ENCODE measurements at places on chromosomes 12 and 14. TPM values are rescaled to one million over a fixed set of nuclear protein-coding genes. Genes with fewer than 3 reads are reported as not detected.
A peak's percentile ranks its signal among the peaks of the same experiment; 100 is the strongest.

- H3K4me1 ChIP-seq, result peaks cover 27% of the 10 kb centered on the region
- peaks cover 8% of the 10 kb centered on the region for H3K36me3 ChIP-seq
- no peak overlapping the region for H3K4me3 ChIP-seq
- H3K27me3 ChIP-seq, result no peaks in the 10 kb centered on the region
Measured at GRCh38 chr12:108547686-108548085, 13.3 kb downstream of the SART3 start.

DNA sequence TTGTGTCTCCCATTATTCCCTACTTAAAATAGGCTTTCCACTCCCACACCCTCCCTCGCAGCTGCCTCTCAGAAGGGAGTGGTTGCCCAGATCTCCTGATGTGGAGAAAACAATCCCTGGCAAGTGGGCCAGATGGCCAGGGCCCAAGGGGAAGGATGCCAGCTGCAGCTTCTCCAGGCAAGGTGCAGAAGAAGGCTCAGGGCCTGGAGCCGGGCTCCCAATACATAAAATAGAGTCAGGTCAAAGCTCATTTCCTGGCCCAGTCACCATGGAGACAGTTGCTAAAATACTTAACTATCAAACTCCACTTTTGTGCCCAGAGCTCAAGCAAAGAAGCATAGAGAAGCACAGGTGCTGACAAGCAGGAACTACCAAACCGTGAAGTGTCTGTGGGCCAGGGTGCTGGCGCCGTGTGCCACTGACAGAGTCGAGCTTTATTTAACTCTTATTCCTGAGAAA, 45.7 kb upstream of the ITPR2 start:
- no peaks in the 10 kb centered on the region for H3K4me1 ChIP-seq
- H3K4me3 ChIP-seq, result no peak overlapping the region
- H3K27ac ChIP-seq, result no peak overlapping the region
- DNase-seq, result no peak
- H3K36me3 ChIP-seq, result peaks cover 2% of the 10 kb centered on the region

DNA sequence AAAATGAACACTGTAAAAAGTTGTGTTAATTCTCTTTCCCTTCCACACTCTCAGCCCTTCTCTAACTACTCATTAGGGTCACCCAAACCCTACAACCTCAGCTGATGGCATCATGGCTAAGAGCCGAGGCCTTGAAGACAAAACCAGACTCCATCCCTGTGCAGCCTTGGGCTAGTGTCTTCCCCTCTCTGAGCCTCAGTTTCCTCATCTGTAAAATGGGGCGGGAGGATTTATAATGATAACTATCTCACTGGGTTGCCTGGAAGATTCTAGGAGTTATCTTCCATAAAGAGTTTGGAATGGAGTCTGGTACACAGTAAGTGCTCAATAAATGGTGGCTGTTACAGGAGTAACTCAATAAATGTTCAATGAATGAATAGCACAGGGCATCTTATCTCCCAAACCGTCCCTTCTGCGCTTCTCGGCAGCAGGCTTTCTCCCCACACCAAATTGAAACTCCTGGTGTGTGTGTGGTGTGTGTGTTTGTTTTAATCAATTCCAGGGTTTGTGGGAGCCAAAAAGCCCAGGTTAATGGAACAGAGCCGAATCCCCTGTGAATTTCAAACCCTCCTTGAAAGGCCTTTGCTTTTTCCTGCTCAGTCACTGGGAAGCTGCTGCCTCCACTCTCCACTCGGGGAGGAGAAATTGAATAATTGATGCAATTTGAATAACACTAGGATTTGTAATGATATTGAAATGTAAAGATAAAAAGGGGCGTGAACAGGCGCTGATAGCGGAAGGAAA, 61.2 kb upstream of the FAM222A start:
- no peaks in the 10 kb centered on the region for H3K36me3 ChIP-seq
- no peak overlapping the region for H3K27ac ChIP-seq
- no peaks in the 10 kb centered on the region for H3K4me1 ChIP-seq
- peaks cover 34% of the 10 kb centered on the region for H3K27me3 ChIP-seq
- H3K4me3 ChIP-seq, result no peak overlapping the region
- no peak for DNase-seq

GRCh38 chr14:101808020-101808641, 46.6 kb downstream of the PPP2R5C start:
- no peak for DNase-seq
- H3K4me1 ChIP-seq, result peaks cover 37% of the 10 kb centered on the region
- H3K36me3 ChIP-seq, result peaks cover 15% of the 10 kb centered on the region
- H3K27me3 ChIP-seq, result no peaks in the 10 kb centered on the region
- H3K27ac ChIP-seq, result no peak overlapping the region

DNA sequence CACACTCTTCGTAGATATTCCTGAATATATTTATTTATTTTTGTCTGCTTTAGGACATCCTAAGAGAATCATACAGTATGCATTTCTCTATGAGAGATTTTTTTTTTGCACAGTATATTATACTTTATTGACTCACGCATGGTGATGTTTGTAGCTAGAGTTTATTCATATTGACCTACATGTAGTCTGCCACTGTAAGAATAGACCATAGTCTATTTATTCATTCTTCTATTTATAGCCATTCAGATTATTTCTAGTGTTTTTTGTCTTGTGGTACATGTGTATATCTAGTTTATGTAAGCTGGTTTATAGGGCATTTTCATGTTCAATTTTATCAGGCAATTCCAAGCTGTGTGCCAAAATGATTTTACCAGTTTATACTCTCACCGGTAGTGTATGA, 45.2 kb downstream of the PCNX1 start:
- H3K36me3 ChIP-seq, result peaks cover 5% of the 10 kb centered on the region
- H3K4me1 ChIP-seq, result peaks cover 42% of the 10 kb centered on the region
- DNase-seq, result no peak
- no peaks in the 10 kb centered on the region for H3K27me3 ChIP-seq
- no peak overlapping the region for H3K4me3 ChIP-seq

GRCh38 chr12:11929714-11930113, 141.0 kb upstream of the BCL2L14 start:
- no peak for DNase-seq
- no peak overlapping the region for H3K4me3 ChIP-seq
- H3K4me1 ChIP-seq, result no peaks in the 10 kb centered on the region
- H3K27me3 ChIP-seq, result no peaks in the 10 kb centered on the region

DNA sequence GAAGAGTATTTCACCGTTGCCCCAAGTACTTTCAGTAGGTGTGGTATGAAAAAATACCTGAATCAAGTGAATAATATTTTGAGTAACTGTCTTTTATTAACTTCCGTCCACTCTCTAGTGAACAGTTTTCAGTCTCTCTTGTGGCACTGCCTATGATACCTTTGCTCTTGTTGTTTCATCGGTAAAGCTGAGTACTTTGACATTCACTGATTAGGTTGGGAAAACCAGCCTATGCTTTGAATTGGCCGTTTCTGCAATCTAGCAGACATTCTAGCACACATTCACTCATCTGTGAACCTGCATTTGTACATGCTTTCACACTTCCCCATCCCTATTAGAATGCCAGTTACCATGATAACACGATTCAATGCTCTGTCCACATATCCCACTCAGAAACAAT, 217.3 kb downstream of the FBXL14 start:
- H3K27ac ChIP-seq, result no peak overlapping the region
- H3K4me1 ChIP-seq, result no peaks in the 10 kb centered on the region

GRCh38 chr12:68234140-68234539, 8.5 kb upstream of the IL26 start:
- no peak for DNase-seq
- H3K36me3 ChIP-seq, result peaks cover 3% of the 10 kb centered on the region
- H3K4me3 ChIP-seq, result no peak overlapping the region
- peaks cover 45% of the 10 kb centered on the region for H3K4me1 ChIP-seq
- H3K27me3 ChIP-seq, result peaks cover 12% of the 10 kb centered on the region
- H3K27ac ChIP-seq, result no peak overlapping the region

DNA sequence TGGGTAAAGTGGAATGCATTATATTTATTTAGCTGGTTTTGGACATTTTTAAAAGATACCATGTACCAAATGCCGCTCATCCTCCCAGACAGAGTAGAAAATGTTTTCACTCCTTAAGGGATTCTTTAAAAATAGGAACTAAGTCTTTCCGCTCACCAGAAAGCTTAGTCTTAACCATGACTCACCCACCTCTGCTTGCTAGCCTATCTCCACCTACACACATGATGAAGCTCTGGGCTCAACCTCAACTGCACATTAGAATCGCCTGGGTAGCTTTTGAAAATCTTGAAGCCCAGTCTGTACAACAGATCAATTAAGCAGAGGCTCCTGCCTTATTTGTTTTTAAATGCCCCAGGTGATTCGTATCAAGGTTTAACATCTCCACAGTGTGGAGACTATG, 260.5 kb downstream of the NEDD1 start:
- no peak overlapping the region for H3K27ac ChIP-seq
- H3K27me3 ChIP-seq, result no peaks in the 10 kb centered on the region
- no peak for DNase-seq

- H3K27ac ChIP-seq, result no peak overlapping the region
- peaks cover 72% of the 10 kb centered on the region for H3K4me1 ChIP-seq
- H3K4me3 ChIP-seq, result no peak overlapping the region
Measured at GRCh38 chr12:54277823-54278276, 2.1 kb downstream of the CBX5 start.

GRCh38 chr12:79156846-79157463, 292.4 kb downstream of the SYT1 start:
- no peak overlapping the region for H3K4me3 ChIP-seq
- no peak overlapping the region for H3K27ac ChIP-seq
- DNase-seq, result no peak

DNA sequence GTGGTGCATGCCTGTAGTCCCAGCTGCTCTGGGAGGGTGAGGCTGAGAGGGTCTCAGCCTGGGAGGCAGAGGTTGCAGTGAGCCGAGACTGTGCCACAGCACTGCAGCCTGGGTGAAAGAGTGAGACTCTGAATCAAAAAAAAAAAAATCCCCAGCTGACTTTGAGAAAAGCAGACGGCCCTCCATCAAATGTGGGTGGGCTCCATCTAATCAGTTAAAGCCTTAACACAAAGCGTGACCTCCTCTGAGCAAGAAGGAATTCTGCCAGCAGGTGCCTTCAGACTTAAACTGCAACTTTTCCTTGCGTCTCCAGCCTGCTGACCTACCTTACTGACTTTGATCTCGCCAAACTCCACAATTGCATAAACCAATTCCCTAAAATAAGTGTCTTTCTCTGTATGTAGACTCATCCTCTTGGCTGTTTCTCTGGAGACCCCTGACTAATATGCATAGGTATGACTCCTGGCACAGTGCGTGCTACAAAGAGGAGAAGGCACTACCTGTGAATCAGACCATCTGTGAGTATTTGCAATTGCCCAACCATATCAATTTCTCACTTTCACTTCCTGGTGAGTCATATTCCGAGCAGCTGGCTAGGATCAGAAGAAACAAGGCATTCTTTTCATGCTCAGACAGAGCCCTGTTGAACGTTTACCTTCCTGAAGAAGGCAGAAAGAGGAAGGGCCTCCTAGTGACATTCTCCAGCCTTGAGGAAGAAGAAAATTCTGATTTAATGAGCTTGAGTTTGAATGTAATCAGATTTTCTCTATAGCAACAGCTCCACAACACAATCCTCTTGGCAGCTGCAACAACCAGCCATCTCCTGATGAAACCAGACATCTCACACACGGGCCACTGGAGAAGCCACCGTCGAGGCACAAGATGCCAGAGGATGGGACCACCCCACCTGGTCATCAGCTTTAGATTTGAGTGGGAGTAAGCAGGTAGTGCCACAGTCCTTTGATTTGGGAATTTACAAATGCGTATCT, 54.3 kb downstream of the CLMN start:
- peak overlapping the region; percentile 66 for H3K27ac ChIP-seq
- H3K4me1 ChIP-seq, result peaks cover 45% of the 10 kb centered on the region
- H3K27me3 ChIP-seq, result no peaks in the 10 kb centered on the region
- no peaks in the 10 kb centered on the region for H3K36me3 ChIP-seq

DNA sequence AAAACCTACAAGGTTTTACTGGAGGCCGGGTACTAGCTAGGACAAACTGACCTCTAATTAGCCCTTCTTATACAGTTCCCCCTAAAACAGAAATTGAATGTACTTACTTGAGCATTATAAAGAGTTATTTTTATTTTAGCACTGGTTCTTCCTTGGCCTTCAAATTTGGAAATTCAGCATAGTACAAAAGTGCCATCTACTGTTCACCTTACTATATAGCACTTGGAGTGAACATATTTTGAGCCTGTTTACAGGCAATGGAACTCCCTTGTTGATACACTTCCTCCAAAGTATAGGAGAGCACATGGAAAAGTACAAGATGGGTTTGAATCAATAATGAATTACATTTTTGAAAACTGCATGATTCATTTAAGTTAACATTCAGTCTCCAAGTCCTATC, 3.9 kb upstream of the POC1B start:
- H3K27ac ChIP-seq, result peak overlapping the region; percentile 89
- no peaks in the 10 kb centered on the region for H3K27me3 ChIP-seq
- no peak overlapping the region for H3K4me3 ChIP-seq

- peaks cover 67% of the 10 kb centered on the region for H3K4me1 ChIP-seq
- H3K27me3 ChIP-seq, result no peaks in the 10 kb centered on the region
- DNase-seq, result no peak
- H3K4me3 ChIP-seq, result no peak overlapping the region
- peak overlapping the region; percentile 50 for H3K27ac ChIP-seq
- H3K36me3 ChIP-seq, result peaks cover 49% of the 10 kb centered on the region
Measured at GRCh38 chr12:31309279-31309678, 16.7 kb downstream of the SINHCAF start.

DNA sequence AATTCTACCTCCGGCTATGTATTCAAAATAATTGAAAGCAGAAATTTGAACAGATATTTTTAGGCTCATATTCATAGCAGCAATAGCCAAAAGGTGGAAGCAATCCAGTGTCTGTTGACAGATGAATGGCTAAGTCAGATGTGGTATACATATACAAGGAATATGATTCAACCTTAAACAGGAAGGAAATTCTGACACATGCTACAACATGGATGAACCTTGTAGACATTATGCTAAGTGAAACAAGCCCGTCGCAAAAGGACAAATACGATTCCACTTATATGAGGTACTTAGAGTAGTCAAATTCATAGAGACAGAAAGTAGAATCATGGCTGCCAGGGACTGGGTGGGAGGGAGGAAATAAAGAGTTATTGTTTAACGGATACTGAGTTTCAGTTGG, 331.6 kb downstream of the PCNX1 start:
- H3K27me3 ChIP-seq, result no peaks in the 10 kb centered on the region
- DNase-seq, result no peak
- no peaks in the 10 kb centered on the region for H3K36me3 ChIP-seq
- H3K27ac ChIP-seq, result no peak overlapping the region
- H3K4me3 ChIP-seq, result no peak overlapping the region

GRCh38 chr14:103230021-103230420, 104.0 kb upstream of the EIF5 start:
- peaks cover 21% of the 10 kb centered on the region for H3K27me3 ChIP-seq
- no peak for DNase-seq
- H3K27ac ChIP-seq, result no peak overlapping the region
- H3K36me3 ChIP-seq, result no peaks in the 10 kb centered on the region
- no peaks in the 10 kb centered on the region for H3K4me1 ChIP-seq

Gene PLEKHG7
- not detected for total RNA-seq

Gene TSPAN11
- total RNA-seq, result 0.07 TPM

Gene DPY19L2
- 1.9 TPM for total RNA-seq

Gene CLEC9A
- total RNA-seq, result not detected

Gene C14orf132
- total RNA-seq, result 2.1 TPM

Gene CLEC2A
- not detected for total RNA-seq

Gene SALL2
- 5.3 TPM for total RNA-seq

Gene TGFB3
- 9.3 TPM for total RNA-seq

Data from activated T-cell treated with anti-CD3 and anti-CD28 coated beads, Interleukin-2, amount 50 U/mL, for 72 hours (primary cell).